Stimulated activated CD4-positive, alpha-beta T cell treated with anti-CD3 and anti-CD28 coated beads, Interleukin-2, amount 100 ng/mL, for 24 hours (primary cell): ENCODE measurements at places on chromosomes 7 and 10.

DNA sequence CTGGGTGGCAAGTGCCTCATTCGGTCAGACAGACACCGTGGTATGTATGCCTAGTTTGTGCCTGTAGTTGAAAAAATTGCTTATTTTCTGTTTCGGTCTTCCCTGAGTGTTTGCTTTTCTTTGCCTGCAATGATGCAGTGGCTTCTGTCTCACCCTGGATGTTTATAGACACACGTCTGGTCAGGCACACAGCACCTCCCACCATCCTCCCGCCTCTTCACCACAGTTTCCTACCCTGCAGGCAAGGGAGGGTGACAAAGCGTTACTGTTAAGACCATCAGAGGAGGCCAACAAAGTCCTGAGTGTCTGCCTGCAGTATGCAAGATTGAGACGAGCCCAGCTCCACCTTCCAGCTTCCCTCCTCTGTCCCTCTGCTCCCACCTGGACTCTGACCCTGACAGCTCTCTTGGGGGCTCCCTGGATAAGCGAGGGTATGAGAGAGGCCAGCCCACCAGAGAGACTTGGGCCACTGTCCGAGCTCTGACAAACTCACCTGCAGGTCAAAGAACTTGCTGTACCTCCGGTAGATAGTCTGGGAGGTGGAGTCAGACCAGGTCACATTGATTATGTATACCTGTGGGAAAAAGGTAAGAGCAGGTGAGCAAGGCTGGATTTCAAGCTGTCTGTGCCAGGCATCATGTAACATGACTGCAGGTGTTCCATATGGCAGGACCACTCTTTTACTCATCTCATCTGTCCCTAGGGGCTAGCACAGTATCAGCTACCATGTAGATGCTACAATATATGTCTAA lies 54.4 kb downstream of the SH3PXD2A start:
- peak; percentile 34 for DNase-seq

- no peak for DNase-seq
These were observed 132.4 kb downstream of the PKD1L1 start for GRCh38 chr7:47815867-47816266.

GRCh38 chr7:109864230-109864629 lies 1226.7 kb upstream of the LRRN3 start:
- no peak for DNase-seq

DNA sequence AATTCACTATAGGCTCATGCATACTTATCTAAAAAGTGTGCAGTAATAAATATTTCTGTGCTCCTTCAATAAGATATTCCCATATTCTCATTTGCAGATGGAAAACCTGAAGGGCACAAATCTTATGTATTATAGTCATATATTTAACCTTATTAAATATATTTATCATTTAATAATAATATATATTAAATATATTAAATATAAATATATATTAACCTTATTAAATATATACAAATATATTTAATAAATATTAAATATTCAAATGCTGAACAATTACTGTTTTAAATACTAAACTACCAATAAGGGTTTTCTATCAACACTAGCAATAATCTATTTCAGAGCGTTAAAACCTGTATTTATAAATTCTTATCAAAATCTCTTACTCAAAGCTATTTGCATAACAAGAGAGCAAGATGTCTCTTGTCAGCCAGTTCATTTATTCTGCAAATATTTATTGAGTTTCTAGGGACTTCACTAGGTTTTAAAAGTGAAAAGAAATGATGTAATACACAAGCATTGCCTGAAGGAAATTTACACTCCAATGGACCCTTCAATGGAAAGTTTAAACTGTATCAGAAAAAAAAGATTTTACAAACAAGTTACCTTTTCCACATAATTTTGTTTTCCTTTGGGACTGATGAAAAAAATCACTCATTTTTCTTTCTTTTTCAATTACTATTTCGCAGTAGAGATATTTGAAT lies 159.2 kb downstream of the AGMO start:
- DNase-seq = no peak

DNA sequence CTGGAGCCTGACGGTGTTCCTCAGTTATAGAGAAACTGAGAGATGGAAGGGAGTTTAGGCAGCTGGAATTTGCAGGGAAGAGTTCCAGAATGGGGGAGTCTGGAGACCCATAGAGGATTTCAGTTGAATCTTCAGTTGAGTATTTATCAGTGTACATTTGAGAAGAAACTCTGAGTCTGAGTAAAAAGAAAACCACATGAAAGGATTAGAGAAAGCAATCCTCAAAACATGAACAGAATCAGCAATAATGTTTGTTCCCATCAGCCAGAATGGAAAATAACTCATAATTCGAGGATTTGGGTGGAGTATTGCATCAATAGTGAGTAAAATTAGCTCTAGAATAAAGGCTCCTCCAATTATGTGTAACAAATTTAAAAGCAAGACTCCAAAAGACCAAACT lies 130.0 kb upstream of the AHR start:
- DNase-seq = no peak

DNA sequence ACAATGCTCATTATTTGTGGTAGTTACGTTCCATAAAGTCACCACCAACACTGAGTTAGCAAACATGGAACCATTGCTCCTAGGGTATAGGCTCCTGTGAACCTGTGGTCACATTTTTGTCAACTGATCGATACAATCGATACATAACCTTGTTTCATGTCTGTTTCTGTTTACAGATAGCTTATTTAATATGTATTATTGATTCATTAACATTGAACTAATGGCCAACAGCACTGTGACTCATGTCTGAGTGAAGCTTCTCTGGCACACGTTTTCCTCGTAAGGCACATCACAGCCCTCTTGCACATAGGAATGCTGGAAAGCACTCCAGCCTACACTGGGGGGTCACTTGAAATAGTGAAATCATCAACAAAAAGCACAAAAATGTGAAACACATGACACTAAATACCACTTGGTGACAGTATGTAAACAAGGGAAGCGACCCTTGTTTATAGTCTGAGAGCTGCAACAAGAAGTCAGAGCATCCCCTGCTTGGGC lies 27.0 kb downstream of the GHRHR start:
- DNase-seq = no peak

DNA sequence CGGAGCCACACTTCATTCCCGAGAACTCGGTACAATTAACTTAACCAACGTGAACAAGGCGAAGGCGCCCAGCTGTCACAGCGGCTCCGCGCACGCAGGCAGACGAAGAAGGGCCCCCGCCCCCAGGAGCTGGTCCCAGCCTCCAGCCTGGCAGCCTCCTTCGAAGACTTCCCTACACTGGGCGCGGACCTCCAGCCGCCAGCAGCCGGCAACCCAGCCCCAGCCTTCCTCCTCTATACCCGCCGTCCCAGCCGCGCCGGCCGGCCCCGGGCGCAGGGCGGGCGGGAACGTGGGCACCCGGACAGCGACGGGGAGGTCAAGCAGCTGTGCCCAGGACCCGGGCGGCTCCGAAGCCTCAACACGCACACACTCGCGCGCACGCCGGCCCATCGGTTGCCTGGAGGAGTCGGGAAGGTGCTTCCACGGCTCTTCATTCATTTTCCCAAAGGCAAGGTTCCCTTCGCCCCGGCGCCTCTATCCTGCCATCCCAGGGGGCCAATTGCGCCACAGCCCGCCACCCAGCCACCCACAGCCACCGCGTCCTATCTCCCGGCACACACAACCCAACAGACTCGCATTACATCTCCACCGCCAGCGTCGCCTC lies 1.6 kb downstream of the CHST15 start:
- no peak for DNase-seq

DNA sequence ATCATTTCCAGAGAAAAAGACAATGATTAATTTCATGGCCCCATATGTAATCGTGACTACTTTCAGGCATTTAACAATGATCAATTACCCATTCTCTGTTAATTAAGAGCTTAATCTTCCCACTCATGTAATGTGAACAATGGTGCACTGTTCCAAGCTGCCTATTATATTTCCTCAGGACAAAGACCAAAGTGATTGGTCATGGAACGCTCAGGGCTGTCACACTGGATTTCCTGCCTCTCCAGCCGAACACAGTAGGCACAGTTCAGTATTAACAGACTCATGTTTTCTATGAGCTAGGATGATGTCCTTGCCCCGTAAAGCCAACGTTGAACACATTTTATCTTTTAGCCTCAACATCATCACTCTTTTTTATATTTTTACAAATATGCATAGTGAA lies 142.7 kb upstream of the FZD8 start:
- no peak for DNase-seq

GRCh38 chr10:120727001-120727400 lies 124.2 kb upstream of the WDR11 start:
- no peak for DNase-seq
